Hematopoietic multipotent progenitor cell (in vitro differentiated cells): ENCODE measurements at places on chromosomes 3 and 15. TPM values are rescaled to one million over a fixed set of nuclear protein-coding genes. Genes with fewer than 3 reads are reported as not detected.

The TMEM202 gene
- not detected for total RNA-seq

The EPHB3 gene
- total RNA-seq, result 0.54 TPM

The PEX5L gene
- under 0.01 TPM for total RNA-seq

The CELF6 gene
- total RNA-seq, result 0.54 TPM

The PRR23E gene
- total RNA-seq, result not detected

The ALG1L2 gene
- total RNA-seq, result not detected

The TRPM1 gene
- under 0.01 TPM for total RNA-seq

The A4GNT gene
- not detected for total RNA-seq

The CYP1A1 gene
- 0.27 TPM for total RNA-seq

The AVEN gene
- 5.9 TPM for total RNA-seq

The SAXO2 gene
- total RNA-seq, result under 0.01 TPM

The DAPK2 gene
- total RNA-seq, result 0.81 TPM
